ENCODE measurements at places on chromosomes 2 and 18.

DNA sequence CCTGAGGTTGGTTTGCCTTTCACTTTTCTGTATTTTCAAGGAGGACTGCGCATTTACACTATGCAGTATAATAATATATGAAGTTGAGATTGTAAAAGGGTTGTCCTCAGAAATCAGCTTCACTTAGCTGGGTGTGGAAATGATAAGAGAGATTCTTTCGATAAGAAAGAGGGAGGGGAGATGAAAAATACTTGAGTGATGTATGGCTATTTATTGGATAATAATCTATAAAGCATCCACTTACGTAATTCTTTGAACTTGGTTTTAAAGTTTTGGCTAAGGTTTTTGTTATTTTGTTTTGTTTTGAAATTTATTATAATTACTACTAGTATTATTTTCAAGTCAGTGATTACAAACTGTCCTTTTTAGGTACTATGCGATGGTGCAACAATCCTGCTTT lies 40.6 kb downstream of the EFEMP1 start:
- DNase-seq: no peak

- DNase-seq: no peak
Observed at GRCh38 chr2:201200345-201200744, 17.4 kb downstream of the CASP10 start.

- no peak for DNase-seq
Observed at GRCh38 chr2:55418512-55419232, 984 bp downstream of the CCDC88A start.

- no peak for DNase-seq
Observed at GRCh38 chr2:162731917-162732804, 106.4 kb downstream of the KCNH7 start.

GRCh38 chr2:136495636-136496035 lies 269.7 kb upstream of the THSD7B start:
- no peak for DNase-seq

- DNase-seq: no peak
Observed at GRCh38 chr2:227783404-227784138, 30.1 kb upstream of the CCL20 start.

GRCh38 chr2:150733051-150733618 lies 245.7 kb upstream of the RND3 start:
- DNase-seq: no peak

GRCh38 chr2:84487298-84487996 lies 28.4 kb upstream of the SUCLG1 start:
- no peak for DNase-seq

GRCh38 chr2:63983986-63984605 lies 35.1 kb downstream of the VPS54 start:
- no peak for DNase-seq

- no peak for DNase-seq
Observed at GRCh38 chr2:11753452-11753885, 7.0 kb downstream of the LPIN1 start.

- DNase-seq: no peak
Observed at GRCh38 chr2:2178921-2179320, 152.2 kb downstream of the MYT1L start.

DNA sequence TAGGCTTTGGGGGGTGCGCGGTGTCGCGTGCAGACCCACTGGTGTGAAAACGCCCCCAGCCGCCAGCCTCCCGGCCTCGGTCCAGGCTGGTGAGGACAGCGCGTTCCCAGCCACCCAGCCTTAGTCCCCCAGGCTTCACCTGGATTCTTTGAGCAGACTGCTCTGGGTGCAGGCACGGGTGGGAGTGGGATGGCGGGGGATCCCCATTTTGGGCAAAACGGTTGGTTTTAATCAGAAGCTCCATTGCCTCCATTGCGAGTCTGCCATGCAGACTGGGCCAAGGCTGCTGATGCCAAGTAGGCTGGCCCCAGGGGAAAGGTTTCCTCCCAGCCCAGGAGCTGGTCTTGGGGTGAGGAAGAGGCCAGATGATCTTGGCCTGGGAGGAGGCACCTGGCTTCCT lies 445 bp downstream of the MLPH start:
- no peak for DNase-seq

GRCh38 chr2:160820691-160821090 lies 327.1 kb upstream of the RBMS1 start:
- no peak for DNase-seq

GRCh38 chr2:95372845-95373244 lies 29.7 kb upstream of the FAHD2A start:
- no peak for DNase-seq

GRCh38 chr2:162174746-162175145 lies 22.7 kb upstream of the GCG start:
- no peak for DNase-seq

DNA sequence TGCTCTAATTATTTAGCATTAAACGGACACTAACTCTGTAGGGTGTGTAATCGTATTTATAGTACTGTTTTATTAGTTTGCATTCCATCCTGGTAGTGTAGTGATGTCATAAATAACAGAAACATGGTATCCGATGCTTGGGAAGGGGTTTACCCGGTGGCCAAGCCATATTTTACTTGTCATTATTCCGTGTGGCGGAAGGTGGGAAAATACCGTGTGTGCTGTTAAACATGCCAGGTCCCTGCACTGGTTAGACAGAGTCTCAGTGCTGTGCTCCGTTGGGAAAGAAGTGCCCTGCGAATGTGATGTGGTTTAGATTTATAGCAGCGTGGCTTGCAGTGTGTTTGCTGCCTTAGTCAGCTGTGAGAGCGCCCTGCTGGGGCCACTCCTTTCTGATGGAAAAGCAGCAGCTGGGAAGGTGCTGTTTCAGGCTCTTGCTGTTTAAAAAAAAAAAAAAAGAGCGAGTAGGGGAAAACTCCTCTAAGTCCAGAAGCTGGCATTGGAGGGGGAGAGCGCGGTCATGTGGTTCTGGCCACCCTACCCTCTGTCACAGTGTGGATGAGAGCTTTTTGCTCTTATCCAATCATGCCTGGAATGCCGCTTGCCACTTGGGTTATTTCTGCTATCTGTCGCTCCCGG lies 211.0 kb downstream of the NEDD4L start:
- DNase-seq: no peak

DNA sequence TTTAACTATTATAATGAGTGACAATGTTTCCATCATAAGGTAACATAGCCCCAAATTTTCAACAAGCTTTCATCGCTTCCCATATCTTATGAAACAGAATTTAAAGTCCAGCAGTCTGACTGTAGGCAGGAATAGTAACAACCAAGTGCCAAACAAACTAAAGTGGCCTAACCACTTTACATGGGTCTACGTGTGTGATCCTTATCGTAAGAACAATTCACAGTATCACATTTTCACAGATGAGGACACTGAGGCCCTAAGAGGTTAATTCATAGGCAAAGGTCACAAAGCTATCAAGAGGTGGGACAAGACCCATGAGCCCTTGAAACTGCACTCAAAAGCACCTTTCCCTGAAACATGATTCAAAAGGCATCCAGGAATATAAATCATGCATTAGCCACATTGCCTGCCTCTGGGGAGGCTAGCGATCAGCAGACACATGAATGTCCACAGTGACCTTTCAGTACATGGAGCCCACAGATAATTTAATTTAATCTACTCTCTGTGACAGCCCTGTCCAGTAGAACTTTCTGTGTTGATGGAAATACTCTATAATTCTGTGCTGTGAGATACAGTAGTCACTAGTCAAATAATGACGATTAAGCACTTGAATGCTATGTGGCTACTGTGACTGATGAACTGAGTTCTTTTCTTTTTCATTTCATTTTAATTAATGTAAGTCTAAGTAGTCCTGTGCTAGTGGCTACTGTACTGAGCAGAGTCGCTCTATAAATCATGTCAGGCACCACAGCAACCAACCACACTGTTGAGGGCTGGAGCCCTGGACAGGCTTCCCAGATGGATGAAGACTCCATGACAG lies 30.3 kb downstream of the KIDINS220 start:
- DNase-seq: no peak

GRCh38 chr2:33304032-33304864 lies 172.2 kb upstream of the RASGRP3 start:
- no peak for DNase-seq

- no peak for DNase-seq
Observed at GRCh38 chr18:58898010-58898799, 33.5 kb downstream of the ZNF532 start.

GRCh38 chr2:29309090-29310029 lies 194.1 kb downstream of the CLIP4 start:
- peak; percentile 7 for DNase-seq

- DNase-seq: no peak
Observed at GRCh38 chr2:9637330-9637729, 6.5 kb upstream of the YWHAQ start.

DNA sequence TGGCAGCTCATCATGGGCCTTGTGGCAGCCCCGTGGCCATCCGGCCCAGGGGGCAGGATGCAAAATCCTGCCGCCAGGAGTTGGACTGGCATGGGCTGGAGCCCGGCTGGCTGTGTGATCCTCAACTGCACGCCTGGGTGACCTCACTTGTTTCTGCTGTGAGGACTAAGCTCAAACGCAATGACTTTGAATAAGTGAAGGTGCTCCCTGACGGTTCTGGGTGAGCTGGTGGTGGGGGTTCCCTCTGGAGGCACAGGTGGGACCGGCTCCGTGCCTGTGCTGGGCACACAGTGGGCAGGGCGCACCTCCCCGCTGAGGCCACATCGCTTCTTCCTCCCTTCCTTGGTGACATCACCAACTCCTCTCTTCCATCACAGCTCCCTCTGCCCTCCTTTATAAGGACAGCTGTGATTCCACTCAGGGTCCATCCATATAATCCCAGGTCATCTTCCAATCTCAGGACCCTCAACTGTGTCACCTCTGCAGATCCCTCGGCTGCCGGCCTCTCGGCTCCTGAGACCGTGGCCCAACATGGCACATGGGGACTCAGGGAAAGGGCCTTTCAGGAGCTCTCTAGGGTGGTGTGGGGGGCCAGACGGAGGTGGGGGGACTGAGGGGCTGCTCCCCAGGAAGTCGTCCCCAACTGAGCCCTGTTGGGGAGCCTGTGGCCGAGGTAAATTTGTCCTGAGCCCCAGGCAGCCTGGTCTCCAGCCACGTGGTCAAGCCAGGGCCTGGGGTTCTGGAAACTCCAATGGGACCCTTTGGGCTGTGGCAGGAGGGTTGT lies 75.5 kb upstream of the ODC1 start:
- no peak for DNase-seq

DNA sequence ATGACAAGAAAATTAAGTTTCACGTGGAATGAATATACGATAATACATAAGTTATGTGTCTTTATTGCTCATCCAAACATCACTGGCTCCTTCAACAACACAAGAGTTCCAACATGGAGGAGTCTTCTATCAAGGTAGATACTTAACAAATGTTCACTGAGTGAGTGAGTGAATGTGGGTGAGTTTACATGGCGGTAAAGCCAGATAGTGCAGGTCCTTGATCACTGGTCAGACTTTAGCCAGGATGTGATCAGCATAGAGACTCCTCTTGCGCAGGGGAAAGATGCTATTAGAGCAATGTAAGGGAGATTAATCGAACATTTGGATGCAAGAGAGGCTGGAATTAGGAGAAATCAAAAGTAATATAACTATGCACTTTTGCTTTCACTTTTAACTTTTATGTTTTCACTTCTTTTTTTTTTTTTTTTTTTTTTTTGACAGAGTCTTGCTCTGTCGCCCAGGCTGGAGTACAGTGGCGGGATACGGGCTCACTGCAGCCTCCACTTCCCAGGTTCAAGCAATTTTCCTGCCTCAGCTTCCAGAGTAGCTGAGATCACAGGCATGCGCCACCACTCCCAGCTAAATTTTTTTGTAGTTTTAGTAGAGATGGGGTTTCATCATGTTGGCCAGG lies 249.0 kb upstream of the ID2 start:
- no peak for DNase-seq

- DNase-seq: no peak
Observed at GRCh38 chr18:73006331-73006730, 138.5 kb upstream of the NETO1 start.

- DNase-seq: no peak
Observed at GRCh38 chr2:218708086-218708485, 2.5 kb upstream of the TTLL4 start.

DNA sequence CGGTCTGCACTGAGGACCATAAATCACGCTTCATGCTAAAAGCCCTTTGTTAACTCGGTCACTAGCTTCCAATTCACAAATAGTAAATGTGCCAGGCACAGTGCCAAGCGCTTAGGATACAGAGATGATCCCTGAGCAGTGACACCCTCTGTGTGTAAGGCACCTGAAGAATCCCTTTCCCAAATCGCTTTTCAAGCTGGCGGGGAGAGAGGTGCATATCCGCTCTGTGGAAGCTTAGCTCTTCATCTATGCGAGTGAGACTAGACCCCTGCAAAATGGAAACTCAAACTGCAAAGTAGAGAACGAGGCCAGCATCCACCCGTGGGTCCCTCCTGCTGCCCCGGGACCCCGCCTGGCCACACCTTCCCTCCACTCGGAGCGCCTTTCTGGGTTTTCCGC lies 2.4 kb downstream of the PIEZO2 start:
- DNase-seq: no peak

- DNase-seq: no peak
Observed at GRCh38 chr2:162838136-162838497, 450 bp downstream of the KCNH7 start.

DNA sequence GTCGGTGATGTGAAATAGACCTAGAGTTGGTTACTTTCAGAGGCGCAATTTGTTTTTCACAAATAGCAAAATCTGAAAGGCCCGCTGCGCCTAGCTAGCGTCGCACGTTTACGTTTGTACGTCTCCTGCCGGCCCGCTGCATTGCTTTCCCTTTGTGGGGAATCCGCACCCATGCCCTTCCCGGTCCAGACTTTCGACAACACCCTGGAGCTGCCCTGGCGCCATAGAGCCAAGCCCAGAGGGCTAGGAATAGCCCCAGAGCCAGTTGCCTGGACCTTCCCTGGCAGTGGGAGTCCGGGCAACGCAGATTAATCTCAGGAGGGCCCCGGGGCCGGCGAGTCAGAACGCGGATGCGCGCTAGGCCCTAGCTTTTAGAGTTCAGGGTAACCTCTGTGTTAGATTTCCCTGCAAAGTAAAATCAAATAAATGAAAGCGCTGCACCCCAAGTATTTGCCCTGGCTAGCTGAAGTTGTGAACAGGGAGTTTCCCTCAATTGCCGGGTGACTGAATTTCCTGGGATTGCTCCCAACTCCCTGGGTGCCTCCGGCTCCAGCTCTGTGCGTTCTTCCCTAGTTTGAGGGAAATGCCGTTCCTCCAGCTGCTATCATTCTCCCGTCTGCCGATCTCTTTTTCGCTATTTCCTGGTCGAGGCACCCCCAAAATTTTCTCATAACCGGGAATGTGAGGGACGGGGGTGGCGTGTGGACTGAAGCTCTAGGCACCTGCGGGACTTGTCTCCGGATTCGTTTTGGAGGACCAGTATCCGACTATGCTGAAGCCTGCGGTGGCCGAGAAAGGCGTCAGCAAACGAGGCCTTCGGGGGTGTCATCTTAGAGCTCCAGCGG lies 1.2 kb upstream of the EN1 start:
- no peak for DNase-seq

- no peak for DNase-seq
Observed at GRCh38 chr2:48034295-48034694, 128.0 kb upstream of the FBXO11 start.

GRCh38 chr2:161710131-161710915 lies 86.1 kb downstream of the SLC4A10 start:
- no peak for DNase-seq

DNA sequence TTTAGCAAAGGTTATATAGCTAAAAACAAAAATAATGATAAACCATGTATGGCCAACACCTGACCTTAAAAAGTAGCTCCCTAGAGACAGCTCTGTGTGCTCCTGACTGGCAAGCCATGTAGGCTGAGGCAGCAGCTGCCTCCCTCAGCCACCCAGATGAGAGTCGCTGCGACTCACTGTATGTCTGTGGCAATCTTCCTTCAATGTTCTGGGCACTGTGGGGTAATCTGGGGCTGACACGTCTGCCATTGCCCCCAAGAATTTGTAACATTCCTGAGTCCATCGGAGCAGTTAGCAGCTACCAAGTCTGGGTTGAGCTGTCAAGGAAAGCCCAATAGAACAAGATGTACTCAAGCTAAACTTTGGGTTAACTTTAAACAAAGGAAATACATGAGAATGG lies 106.4 kb upstream of the DAPL1 start:
- no peak for DNase-seq

All from smooth muscle cell of the brain vasculature (primary cell).